ENCODE measurements at places on chromosomes 16 and 17.

GRCh38 chr16:50245417-50246298 is 20.7 kb upstream of the ADCY7 start:
- peak; percentile 50 for DNase-seq

DNA sequence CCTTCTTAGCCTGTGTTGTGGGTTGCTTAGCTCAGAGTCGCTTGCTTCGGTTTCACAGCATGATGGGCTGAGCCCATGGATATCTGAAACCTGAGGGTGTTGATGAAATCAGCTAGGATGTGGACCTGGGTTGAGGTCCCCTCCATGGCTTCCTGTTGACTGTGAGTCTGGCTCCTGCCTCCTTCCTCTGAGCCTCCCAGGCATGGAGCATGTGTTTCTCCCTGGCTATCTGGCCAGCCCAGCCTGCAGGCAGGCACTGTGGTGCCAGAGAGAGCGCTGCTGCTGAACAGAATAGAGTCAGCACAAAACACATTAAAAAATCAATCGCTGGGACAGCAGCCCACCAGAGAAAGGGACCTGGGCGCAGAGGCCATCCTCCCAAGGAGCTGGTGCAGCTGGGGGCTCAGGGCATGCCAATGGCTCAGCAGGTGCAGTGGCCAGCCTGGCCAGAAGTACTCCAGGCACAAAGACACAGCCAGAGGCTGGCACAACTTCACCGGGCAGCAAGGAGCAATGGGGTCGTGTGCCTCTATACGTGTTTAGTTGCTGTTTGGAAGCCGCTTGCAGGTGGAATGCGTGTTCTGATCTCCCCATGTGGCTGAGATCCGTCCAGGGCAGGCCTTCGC is 28.3 kb upstream of the GPRC5C start:
- no peak for DNase-seq

DNA sequence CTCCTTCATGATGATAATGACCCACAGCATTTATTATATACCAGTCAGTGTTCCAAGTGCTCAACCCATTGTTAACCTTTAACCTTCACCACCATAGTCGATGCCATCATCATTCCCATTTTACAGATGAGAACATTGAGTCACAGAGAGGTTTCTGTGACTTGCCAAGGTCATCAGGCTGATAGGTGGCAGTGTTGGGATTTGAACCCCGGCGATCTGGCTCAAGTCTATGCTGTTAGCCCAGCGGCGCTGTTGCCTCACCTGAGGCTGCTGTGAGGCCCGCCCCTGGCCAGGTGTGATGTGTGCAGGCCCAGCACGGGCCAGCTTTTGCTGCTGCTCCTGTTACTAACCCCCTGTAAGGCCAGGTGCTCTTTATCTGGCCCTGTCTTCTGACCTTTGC is 101.2 kb downstream of the OR1D5 start:
- DNase-seq = no peak

DNA sequence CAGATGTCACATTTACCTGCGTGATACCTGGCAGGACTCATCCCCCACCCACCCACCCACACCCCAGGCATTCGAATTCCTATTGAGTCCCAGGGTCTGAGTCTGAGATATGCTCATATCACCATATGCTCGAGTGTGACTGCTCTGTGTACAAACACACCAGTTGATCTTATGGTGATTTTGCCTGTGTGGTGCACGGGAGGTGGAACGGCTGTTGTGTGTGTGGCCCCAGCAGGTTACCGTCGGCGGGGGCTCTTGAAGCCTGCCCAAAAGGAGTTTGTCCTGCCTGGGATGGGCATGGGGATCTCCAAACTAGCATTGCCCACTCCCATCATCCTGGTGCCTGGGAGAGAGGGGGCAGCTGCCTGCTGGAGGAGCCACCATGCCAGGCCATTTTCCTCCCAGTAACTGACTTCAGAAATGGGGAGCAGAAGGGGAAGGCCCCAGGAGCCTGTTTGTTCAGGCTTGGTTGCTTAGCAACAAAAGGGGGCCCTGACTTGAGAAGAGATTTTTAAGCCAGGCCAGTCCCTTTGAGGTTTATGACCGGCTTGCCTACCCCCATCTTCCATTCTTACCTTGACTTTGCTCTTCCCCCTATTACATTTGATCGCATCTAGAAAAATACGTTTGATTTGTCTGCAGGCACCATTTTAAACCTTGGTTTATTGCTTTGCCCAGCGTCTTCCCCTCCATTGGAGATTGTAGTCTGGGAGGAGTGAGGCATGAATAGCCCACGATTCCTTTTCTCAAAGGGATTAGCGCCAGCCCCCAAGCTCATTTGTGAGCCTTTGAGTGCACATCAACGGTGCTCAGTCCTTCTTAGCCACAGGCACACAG is 217.7 kb downstream of the CCDC182 start:
- no peak for DNase-seq

- DNase-seq = no peak
These were observed 21.8 kb downstream of the AXIN1 start for GRCh38 chr16:330741-331140.

All from GM04503 (cell line).